ENCODE measurements at places on chromosomes 1 and 21.

DNA sequence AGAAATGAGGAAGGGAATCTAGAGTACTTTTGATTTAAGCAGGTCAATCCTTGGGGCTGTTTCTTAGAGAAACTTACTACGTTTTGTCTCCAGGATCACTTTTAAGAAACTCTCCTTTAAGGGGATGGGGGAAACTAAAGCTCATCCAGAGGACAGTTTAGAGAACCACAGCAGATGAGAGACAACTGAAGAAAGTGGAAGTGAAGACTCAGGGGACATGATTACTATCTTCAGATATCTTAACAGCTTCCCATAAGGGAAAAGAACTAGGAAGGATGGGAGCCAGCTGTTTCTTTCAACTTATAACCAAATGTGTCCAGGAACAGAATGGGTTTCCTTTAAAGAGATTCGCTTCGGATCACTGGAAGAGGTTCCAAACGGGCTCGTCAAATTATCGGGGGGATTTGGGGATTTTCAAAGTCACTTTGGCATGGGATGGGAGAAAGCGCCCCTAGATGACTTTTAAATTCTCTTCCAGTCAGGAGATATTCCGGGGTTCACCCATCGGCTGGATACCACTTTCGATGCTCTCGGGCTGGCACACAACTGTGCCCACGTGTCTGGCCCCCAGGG, 1.2 kb downstream of the SCMH1 start:
- DNase-seq, result no peak

DNA sequence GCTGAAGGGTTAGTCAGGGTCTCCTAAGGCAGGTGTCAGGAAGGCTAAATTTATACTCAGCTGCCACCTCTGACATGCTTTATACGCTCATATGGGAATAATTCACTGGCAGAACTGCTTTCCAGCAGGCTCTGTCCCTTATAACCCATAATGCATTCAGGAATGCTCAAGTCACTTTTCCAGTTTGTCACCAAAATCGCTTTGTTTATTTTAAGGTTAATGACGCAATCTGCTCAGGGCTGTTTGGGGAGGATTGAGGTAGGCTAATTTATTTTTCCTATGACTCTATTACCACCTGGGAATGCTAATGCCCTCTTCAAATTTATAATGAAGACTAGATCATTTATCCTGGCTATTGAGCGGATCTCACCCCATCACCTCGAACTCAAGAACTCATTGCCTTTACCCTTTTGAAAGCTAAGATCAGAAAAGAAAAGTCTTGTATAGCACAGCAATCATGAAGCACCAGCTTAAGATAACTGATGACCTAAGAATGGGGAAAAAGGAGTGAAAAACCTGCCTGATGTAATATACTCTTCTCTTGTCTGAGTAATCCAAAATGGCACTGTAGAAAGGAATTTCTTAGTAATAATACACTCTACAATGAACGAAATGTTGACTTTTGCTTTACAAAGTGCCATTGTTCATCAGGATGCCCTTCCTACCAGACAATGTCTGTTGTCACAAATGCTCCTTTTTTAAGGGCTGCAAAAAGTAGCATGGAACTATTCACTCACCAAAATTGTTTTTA, 97.9 kb upstream of the EXO1 start:
- no peak for DNase-seq

GRCh38 chr1:234997201-234997895, 131.3 kb downstream of the TOMM20 start:
- DNase-seq, result no peak

GRCh38 chr1:78673120-78673519, 23.5 kb downstream of the IFI44 start:
- peak; percentile 7 for DNase-seq

DNA sequence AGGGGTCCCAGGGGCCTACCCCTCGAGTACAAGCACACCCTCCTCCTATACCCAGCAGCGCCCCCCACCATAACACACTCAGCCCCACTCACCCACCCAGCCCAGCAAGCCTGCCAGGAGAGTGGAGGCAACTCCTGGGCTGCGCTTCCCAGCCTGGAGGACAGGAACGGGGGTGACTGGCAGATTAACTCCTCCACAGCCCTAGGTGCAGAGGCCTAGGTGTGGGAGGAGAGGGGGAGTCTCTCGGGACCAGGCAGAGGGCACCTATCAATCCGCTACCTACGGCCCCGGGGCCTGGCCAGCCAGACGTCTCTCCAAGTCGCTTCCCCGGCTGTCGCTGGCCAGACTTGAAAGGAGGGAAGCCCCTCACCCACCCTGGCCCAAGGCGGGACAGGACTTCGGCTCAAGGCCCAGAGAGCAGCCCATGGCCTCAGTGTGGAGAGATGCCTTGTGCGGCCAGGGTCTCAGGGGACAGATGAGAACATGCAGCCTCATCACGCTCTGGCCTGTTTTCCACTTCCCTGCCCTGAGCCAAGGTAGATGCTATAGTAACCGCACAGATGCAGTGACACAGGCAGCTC, 24.9 kb downstream of the MATN1 start:
- no peak for DNase-seq

DNA sequence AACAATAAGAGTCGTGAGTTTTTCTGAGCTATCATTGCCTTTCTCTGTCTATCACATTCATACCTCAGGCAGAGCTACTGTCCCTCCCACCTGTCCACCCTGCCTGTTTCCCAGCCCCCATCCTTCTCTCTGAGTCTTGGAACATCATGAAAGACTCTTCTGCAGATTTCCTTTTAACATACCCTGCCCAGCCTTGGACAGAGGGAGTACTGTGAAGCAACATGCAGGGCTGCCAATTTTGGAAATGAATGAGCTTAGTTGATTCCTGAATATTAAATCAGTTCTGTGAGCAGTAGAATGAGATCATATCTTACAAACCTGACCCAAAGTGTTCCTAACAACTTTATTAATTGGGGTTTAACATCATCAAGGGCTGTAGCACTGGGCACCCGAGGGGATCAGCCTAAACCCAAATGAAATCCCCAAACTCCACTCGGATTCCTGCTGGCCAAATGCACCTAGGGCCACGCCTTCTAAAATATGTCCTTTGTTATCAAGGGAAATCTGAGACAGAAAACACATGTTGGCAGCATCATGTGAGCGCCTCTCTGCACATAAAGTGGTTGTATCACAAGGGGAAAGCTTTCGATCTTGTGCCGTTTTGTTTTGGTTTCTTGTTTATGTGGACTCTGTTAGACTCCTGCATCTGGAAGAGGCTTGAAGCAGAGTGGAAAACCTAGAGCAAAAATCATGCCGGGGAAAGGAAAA, 357.6 kb downstream of the KIF26B start:
- DNase-seq, result no peak

- DNase-seq, result no peak
These were observed 5.4 kb upstream of the RGSL1 start for GRCh38 chr1:182444497-182444896.

DNA sequence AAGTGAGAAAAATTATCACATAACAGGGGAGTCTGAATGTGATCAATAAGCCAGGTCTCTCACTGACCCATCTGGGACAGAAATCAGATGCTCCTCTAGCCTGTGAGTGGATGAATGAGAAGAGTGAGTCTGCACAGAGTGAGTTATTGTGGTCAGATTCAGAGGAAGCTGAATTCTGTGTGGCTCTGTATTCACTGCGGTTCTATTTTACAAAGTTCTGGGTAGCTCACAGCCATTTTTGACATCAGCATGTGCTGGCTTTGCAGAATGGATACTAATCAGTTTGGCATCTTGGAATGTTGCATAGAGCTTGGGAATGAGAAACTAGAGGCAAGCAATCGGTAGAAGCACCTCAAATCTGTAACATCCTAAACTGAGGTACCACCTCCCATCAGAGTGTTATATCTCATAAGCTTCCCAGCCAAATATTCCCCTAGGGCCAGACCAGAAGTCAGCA, 3.8 kb downstream of the COLGALT2 start:
- DNase-seq, result no peak

DNA sequence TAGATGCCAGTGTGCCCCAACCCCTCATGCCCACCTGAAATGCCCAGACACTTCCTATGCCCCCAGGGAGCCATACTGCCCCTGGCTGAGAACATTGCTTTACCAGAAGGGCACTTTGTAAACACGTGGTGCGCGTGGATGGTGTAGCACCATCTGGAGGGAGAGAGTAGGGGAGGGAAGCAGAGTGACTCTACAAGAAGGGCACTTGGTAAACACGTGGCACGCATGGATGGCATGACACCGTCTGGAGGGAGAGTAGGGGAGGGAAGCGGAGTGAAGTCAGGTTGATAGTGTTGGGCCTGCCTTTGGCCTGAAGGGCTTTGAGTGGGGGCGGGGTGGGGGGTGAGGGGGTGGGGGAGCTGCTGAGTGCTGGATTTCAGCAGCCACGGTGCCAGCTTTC, 324.0 kb upstream of the VAMP3 start:
- no peak for DNase-seq

GRCh38 chr1:9231648-9232332, 2.8 kb upstream of the H6PD start:
- DNase-seq, result no peak

GRCh38 chr1:107593501-107594209, 371.3 kb downstream of the VAV3 start:
- DNase-seq, result no peak

GRCh38 chr1:182309631-182310351, 81.8 kb downstream of the GLUL start:
- no peak for DNase-seq

- DNase-seq, result no peak
These were observed 43.3 kb upstream of the RABGAP1L start for GRCh38 chr1:174116042-174116441.

DNA sequence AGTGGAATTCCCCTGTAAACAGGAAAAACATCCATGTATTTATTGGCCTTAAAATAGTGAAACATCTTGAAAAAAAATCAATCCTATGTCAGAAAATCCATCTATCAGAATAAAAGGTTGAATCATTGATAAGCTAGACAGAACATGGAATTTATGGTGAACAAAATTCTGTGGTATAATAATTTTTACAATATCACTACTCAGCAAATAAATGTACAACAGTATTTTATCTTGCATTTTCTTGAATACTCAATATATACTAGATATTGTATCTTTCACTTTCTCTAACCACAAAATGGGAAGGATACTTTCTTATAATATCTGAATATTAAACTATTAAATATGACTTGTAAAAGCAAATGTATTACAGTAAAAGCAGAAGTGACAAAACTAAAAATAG, 5.7 kb upstream of the UBE4B start:
- no peak for DNase-seq

Measured in NCI-H526 (cell line).